ENCODE measurements at places on chromosomes 4 and X.

GRCh38 chr4:158259955-158260575 lies 49.8 kb downstream of the TMEM144 start:
- DNase-seq: no peak

DNA sequence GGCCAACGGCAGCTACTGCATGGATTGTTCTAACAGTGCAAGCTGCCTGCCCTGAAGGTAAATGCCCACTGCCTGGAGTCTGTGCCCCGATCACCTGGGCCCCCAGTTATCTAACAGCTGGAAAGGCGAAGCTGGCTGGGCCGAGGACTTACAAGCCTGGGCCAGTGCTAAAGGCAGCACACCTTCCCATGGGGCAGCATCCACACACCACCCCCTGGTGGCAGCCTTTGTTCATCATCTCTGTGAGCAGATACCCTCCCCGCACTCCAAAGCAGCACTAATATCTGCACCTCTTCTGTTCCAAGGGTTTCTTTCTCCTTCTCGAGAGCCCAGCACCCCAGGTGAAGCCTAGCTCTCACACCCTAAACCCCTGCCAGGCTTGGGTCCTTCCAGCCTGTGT lies 7.6 kb downstream of the SLC2A9 start:
- no peak for DNase-seq

DNA sequence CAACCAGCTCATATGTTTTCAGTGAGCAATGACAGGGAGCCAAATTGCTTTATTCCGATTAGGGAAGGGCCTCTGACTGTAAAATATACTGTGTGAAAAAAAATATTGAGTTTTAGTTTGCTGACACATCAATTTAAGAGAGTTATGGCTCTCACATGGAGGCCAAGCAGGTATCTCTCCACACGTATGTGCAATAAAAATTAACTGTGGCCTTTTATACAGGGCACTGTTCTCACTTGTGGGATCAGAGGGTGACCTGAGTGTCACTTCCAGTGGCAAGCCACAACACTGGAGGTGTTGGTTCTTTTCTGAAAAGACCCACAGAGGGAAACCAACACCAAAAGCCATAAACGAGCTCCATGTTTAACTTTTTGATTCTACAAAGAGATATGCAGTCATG lies 462.8 kb downstream of the MID1IP1 start:
- DNase-seq: no peak

- DNase-seq: no peak
Measured at GRCh38 chr4:108473163-108473720, 147.1 kb upstream of the RPL34 start.

GRCh38 chr4:43990551-43990950 lies 458.1 kb downstream of the KCTD8 start:
- DNase-seq: no peak

DNA sequence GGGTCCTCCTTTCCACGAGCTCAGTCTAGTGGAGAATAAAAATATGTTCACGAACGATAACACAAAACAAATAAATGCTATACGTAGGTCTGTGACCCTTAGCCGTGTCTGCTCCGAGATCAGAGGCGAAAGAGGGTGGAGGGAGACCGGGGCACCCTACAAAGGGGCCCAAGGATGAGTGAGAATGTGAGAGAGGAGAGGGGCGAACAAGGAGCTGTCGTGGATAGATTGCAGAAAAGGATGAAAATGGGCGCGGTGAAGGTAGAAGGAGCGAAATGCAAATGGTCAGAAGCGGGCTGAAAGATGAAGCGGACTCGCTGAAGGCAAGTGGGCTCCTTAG lies 6.2 kb upstream of the ZBTB33 start:
- DNase-seq: no peak

DNA sequence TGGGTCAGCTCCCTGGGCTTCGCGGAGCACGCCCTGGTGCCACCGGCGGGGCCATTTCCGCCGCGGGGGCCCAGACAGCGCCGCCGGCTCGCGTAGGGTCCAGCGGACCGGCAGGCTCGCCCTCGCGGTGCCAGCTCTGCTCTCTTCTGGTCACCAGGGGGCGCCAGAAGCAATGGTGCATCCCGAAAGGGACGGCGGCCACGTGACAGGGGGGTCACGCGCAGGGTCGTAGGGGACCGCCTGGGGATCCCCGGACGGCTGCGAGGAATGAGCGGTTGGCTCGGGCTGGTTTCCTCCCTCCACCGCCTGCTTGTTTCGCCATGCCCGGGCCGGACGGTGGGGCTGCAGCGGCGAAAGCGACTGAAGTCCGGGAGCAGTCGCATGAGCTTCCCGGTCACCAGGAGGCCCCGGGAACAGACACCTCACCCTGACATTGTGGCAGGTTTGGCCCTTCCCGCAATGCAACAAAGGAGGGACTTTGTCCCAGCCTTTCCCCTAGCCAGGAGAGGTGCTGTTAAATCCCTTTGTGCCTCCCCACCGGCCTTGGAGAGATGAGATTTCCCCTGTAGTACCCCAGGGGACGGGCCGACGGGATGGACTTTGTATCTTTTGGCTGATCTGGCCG lies 15.8 kb downstream of the ZCCHC12 start:
- DNase-seq: peak; percentile 58

GRCh38 chr4:98850937-98851336 lies 78.0 kb downstream of the EIF4E start:
- DNase-seq: no peak

- DNase-seq: no peak
Measured at GRCh38 chrX:133529578-133529977, 114.3 kb upstream of the GPC4 start.

GRCh38 chrX:103932133-103932532 lies 30.3 kb upstream of the TMSB15B start:
- DNase-seq: no peak

GRCh38 chrX:139909712-139910111 lies 23.1 kb downstream of the ATP11C start:
- no peak for DNase-seq

DNA sequence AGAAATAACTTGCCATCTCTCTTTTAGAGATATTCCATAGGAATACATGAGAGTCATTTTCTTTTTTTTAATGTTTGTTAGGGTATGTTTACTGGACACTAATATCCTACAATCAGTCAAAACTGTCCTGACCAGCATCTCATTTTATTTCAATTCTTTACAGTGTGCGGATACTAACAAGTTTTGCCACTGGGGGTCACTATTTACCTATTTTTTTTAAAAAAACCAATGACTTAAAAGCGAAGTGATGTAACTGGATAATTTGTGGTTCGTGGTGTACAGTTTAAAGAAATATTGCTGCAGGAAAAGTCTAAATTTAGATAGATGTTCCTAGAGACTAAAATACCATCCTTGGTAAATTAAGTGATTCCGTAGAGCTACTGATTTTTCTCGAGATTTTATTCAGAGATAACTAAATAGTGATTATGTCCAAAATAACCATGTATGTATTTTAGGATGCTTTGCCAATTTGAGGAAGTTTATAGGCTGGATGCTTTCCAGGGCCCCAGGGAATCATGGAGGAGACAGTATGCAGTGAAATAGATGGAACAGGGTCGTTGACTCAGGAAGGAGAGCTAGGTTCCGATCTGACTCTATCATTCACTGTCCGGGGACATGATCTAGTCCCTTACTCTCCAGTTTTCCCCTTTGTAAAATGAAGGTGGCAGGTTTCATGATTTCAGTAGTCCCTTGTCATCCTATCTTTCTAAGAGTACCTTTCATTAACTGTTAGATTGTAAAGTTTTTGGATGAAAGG lies 34.0 kb upstream of the GNPDA2 start:
- DNase-seq: no peak

- DNase-seq: no peak
Measured at GRCh38 chr4:54844911-54845310, 187.2 kb downstream of the KIT start.

GRCh38 chrX:3522101-3522650 lies 175.7 kb upstream of the MXRA5 start:
- DNase-seq: no peak

DNA sequence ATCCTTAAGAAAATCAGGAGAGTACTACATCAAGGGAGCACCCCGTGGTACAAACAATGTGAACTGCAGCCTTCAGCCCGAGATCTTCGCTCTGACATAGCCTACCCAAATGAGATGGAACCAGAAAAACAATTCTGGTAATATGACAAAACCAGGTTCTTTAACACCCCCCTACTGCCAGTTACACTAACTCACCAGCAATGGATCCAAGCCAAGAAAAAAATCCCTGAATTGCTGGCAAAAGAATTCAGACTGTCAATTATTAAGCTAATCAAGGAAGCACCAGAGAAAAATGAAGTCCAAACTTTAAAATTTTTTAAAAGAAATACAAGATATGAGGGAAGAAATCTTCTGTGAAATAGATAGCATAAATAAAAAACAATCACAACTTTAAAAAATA lies 101.7 kb upstream of the KLF8 start:
- no peak for DNase-seq

DNA sequence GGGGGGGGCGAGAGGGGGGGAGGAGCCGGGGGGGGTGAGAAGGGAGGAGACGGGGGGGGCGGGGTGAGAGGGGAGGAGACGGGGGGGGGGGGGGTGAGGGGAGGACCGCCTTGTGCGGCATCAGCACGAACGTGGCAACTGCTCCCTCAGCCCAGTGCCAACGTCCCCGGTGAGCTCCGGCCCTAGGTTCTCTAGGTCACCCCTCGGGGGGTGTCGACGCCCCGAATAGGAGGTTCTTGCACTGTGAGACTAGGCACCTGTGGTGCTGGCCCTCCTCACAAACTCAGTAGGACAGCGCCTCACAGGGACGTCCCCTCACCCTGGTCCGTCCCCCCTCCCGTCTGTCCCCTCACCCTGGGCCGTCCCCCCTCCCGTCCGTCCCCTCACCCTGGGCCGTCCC lies 21.5 kb upstream of the GTPBP6 start:
- DNase-seq: no peak

DNA sequence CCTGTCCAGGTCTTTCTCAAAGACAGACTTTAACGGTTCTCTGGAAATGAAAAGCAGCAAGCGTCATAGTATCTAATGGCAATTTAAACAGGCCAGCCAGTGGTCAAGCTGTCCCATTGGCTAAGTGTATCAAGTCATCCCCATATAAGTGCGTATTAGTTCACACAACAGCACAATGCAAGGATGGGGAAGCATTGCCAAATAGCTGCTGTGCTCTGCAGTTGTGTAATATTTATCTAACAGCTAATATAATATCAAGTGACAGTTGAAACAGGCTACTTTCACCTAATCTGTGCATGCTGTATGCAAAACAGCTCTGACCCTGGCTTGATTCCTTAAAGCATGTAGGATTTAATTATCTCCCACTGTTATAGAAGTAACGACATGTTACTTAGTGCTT lies 134.8 kb upstream of the PPARGC1A start:
- DNase-seq: no peak

- no peak for DNase-seq
Measured at GRCh38 chr4:56317749-56318148, 69.5 kb downstream of the AASDH start.

DNA sequence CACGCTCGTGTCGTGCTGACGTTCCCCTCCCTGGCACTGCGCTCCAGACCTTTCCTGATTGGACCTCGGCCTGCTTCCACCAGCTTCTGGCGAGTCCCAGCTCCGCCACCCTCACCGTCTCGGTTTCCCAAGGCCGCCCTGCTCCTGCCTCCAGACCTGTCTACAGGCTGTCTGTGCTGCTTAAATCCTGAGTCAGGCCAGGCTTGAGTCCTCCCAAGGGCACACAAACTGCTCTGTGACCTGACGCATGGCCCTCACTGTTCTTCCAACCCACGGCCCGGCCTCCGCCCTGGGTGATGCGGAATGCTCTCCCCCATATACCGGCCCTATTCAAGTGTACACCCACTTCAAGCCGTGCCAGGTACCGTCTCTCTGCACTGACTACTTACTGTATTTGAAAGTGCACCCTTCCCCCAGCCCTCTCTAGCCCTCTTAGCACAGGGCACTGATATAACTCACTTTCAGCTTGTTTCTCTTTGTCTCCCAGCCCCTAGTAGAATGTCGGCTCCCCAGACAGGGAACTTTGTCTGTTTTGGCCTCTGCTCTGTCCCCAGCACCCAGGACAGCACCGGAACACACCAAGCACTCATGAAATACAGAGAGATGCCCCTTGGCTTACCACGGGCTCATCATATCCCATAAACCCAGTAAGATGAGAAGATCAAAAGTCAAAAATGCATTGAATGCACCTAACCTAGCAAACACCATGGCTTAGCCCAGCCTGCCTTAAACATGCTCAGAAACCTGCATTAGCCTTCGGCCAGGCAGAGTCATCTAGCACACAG lies 63.1 kb upstream of the AFAP1 start:
- no peak for DNase-seq

DNA sequence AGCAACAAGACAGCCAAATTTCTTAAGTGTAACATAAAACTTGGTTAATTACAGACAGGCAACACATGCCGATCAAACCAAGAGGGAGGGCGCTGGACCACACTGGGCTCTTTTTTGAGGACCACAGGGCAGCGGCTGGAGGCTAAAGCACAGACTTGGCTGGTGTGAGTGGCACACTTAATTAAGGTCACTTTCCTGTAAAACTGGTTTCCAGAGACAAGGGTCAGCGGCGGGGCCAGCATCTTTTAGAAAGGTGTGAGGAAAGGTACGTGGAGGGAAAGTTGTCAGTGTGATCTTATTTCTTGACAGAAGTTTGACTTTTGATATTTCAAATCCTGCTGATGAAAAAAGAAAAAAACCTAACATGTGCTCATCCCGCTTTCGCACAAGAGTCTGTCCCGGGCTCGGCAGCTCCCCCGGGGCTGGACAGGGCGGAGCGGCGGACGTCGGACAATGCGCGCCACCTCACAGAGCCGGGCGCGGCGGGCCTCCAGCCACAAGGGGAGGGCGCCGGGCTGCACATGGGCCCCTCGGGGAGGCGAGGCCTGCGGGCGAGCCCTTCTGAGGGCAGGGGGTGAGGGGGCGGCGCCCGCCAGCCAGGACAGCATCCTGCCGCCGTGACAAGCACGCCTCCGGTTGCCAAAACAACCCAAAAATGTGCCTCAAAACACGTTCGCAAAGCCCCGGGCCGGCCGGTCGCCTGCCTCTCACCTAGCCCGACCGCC lies 660 bp upstream of the HSPA4L start:
- no peak for DNase-seq

- no peak for DNase-seq
Measured at GRCh38 chr4:825063-825970, 612 bp downstream of the CPLX1 start.

- no peak for DNase-seq
Measured at GRCh38 chrX:130975947-130976346, 72.9 kb upstream of the ENOX2 start.

- no peak for DNase-seq
Measured at GRCh38 chr4:54104907-54105306, 4.9 kb downstream of the GSX2 start.

GRCh38 chr4:185921583-185922555 lies 109.9 kb upstream of the SORBS2 start:
- DNase-seq: no peak

- no peak for DNase-seq
Measured at GRCh38 chr4:184845367-184846021, 19.7 kb upstream of the ACSL1 start.

Data from stimulated activated naive B cell treated with anti-CD40 and anti-IgM and Interleukin-4, amounts not matched to agents 10 μg/mL and 1 μg/mL and 100 μg/mL, for 72 hours (primary cell).